ENCODE measurements at places on chromosomes 12 and 14.

DNA sequence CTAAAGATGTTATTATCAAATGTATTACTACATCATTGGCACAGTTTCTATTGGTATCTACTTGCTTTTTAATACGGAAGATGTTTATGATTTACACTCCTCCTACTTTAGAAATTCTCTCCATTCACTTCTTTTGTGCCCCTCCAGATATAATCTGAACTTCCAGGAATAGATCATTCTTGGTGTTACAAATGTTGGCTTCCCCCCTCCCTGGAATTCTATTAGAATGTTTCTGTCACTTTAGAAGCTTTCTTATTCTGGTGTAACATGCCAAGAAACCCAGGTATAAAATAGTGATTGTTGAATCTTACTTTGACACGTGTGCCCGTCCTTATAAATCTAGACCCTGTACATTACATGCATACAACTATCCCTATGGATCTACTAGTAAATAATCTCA, 1.2 kb upstream of the WDR20 start:
- DNase-seq: peak; percentile 2

GRCh38 chr14:67680121-67680602, 5.7 kb upstream of the VTI1B start:
- no peak for DNase-seq

DNA sequence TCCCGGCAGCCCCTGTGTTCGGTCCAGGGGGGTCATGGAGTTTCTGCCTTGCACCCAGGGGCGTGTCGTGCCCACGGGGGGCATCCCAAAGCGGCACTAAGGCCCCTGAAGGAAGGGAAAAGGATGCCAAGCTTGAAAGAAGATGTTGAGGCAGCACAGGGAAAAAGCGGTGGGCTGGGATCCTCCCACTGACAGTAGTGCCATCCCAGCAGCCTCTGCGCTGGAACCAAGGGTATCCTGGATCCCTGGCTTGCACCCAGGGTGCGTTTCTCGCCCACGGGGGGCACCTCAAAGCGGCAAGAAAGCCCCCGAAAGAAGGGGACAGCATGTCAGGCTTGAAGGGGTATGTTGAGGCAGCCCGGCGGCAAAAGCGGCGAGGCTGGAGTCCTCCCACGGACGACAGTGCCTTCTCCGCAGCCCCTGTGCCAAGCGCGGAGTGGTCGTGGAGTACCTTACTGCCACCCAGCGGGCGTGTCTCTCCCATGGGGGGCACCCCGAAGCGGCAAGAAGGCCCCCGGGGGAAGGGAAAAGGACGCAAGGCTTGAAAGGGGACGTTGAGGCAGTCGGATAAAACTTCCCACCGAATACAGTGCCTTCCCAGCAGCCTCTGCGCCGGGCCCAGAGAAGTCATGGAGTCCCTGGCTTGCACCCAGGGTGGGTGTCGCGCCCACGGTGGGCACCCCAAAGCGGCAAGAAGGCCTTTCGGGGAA, 164.4 kb upstream of the ALG10B start:
- no peak for DNase-seq

GRCh38 chr14:91406451-91406850, 11.2 kb downstream of the CCDC88C start:
- no peak for DNase-seq

- DNase-seq: no peak
Measured at GRCh38 chr14:91945751-91946621, 1.5 kb downstream of the FBLN5 start.

DNA sequence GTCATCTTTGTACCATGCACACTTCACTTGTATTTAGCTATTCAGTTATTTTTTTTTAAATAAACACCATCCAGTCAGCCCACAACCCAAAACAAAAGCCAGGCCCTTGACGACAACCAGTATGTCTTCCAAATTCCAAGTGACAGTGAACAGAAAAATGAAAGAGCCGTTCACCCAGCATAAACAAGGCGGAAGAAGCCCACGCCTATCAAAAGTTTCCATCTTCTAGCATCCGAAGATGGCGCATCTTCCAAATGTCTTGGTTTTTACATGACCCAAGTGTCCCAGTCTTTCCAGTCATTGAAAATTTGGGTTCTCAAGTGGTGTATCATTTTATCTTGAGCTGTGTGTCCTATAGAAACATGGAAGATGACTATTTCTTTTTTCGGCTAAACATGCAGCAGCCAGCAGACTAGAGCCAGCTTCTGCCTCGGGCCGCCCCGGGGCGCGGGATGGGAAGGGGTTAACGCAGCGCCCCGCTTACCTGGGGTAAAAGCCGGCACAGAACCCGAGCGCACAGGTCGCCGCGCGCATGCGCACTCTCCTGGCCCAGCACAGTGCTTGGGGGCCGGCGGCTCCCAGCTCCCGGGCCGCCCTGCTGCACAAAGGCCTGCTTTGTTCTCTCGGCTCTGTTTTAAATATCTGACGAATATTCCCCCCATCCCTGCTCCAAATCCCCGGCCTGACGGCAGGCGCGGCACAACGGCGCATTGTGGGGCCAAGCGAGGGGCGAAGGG, 164.8 kb downstream of the ZFP36L1 start:
- DNase-seq: peak; percentile 82

Data from HT-29 (cell line).